AML-193 (cell line): ENCODE measurements at places on chromosomes 6 and 20.

DNA sequence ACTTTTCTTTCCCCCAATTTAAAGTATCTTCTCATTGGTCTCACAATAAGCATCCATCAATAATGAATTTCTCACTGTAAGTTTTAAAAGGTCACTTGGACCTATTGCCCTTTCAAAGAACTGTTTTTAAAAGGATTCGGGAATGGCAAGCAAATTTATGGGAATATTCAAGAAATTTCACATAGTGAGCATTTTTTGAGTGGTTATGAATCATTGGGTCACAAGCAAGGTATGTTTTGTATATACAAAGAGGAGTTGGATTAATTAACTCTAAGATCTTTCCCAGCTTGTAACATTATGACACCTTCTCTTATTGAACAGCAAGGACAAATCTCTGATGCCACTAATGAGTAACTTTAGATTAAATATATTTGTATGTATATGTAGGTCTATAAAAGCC, 165.0 kb downstream of the MOXD1 start:
- DNase-seq, result no peak

GRCh38 chr6:55293116-55293515, 34.2 kb upstream of the GFRAL start:
- DNase-seq, result peak; percentile 42

GRCh38 chr6:97594844-97595243, 311.8 kb upstream of the MMS22L start:
- no peak for DNase-seq

DNA sequence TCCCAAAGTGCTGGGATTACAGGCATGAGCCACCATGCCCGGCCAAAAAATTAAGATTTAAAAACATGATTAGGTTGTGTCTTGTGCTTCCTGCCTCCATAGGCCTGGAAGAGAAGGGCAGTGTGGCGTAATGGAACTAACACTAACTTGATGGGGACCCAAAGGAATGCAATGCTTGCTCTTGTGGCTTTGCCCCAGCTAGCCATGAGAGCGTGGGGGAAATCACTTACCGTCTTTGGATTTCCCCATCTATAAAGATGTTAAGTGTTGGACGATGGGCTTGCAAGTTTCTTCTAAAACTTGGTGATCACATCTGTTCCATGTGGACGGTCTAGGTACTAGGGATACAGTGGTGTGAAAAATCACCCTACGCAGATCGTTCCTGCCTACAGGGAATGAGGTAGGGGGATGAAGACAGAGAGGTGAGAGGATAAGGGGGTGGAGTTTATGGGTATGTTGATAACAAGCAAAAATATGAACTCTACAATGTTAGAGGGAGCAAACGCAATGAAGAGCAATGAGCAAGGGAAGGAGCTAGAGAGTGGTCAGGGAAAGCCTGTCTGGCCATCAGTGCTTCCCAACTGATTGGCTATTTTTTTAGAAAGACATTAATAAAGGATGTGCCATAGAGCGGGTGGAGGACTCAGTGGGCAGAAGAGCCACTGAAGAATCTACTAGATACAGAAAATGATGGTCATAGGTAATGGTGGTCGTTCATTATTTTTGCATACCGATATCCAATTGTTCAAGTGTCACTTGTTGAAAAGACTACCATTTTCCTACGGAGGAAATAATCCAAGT, 165.2 kb downstream of the BCAS1 start:
- no peak for DNase-seq

GRCh38 chr6:136945711-136946121, 23.6 kb downstream of the SLC35D3 start:
- no peak for DNase-seq

GRCh38 chr6:24831771-24832716, 33.3 kb upstream of the ARMH2 start:
- no peak for DNase-seq

GRCh38 chr6:42979523-42980177, 669 bp upstream of the PEX6 start:
- peak; percentile 55 for DNase-seq

DNA sequence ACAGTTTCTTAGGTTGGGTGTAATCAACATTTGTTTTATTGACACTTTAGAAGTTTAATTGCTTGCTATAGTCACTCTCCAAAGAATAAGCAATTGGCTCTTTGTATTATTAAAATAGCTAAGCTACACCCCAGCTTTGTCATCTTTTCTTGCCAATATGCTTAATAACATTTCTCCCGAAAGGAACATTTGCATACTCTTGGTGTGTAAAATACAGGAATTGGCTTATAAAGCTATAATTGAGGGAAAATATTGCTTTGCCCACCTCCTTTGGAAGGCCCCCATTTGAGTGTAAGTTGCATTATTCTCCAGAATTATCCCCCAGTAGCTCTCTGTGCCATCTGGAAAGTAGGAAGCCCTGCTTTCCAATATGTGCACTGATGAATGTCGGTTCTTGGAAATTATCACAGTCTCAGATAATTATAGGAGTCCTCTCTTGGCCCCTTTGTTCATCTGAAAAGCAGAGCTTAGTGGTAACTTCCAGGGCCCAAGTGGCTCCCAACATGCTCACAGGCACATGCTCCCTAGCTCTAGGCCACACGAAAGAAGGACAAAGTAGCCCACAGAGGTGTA, 92.4 kb upstream of the B3GAT2 start:
- DNase-seq, result no peak

GRCh38 chr20:24701668-24702067, 232.2 kb downstream of the SYNDIG1 start:
- no peak for DNase-seq

DNA sequence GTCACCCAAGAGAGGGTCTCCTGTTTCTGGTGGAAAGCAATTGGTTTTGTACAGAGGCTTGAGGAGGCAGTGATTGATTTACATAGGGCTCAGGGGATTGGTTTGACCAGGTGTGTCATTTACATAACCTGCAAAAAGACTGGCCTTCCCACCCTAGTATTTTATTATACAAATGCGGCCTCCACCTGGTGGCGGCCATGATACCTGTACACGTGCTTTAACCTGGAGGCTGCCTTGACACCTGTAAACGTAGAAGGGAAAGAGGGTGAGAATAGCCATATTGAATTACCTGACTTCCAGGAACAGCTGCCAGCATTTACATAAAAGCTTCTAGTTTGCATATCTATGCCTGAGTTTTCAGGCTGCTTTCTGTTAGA, 48.7 kb downstream of the HLA-DPB1 start:
- DNase-seq, result no peak

DNA sequence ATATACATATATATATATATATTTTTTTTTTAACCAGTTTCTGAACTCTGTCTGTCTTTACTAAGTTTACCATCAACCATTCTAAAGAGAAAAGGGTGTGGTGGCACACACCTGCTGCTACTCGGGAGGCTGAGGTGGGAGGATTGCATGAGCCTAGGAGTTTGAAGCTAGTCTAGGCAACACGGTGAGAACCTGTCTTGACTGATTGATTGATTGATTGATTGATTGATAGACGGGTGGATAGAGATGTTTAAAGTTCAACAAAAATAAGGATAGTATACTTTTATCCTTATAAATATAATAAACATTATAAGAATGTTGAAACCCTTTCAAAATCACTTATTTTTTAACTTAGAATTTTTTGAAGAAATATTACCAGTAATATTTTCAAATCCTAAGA, 30.2 kb downstream of the CEP57L1 start:
- DNase-seq, result no peak

GRCh38 chr6:158485431-158485830, 74.5 kb upstream of the TMEM181 start:
- no peak for DNase-seq

DNA sequence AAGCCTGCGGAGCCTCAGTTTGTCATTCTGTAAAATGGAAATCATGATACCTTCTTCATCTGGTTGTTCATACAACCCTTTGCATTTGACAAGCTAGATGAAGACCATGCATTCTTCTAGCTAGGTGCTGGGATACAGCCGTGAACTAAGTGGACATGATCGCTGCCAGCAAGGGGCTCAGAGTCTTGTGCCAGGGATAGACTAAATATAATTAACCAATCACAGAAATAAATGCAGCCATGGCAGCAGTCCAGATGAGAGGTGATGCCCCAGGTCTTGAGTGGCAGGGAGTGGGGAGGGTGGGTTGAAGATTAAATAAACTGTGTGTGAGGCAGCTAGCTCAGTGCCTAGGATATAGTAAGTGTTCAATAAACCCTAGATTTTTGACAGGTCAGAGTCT, 19.3 kb downstream of the JPH2 start:
- no peak for DNase-seq

DNA sequence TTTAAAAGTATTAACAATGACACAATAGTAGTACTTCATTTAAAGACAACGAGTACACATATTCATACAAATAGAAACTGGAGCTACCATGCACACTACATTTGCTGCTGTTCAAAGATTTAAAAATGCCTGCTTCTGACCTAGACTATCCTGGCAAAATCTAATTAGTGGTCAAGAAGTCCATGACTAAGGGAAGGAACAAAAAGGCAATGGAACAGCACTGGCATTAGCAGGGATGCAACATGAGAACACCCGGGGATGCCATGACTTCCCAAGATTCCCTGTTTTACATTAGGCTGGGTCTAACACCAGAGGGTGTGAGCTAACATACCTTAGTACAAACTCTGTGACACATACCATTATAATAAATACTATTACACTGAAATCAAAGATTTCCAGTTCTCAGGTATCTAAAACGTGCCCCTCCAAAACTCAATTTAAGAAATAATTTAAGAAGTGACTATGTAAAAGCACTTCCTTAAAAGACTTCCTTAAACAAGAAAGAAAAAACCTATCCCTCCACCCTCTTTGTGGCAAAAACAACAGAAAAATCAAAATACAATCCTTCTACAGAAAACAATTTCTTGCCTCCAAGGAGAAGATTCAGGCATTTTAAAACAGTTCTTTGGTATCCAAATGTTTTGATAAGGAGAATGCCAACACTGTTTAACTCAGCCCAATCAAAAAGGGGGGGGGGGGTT, 25.5 kb downstream of the CHD6 start:
- DNase-seq, result peak; percentile 15

DNA sequence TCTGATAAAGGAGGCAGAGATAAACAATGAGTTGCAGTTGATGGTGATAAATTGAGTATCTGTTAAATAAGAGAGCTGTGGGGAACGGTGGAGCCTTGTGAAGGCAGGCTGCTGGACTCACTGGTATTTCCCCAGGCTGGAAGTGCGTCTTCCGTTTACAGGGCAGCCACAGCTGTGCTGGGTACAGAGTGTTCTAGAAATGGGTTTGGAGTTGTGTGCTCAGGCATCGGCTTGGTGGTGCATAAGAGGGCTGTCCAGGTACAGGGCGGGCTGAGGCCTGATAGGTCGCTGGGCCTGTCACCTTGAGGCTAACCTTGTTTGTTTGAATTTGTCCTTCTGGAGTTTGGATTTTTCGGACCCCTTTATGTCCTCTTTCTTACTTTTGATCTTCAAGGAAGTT, 39.3 kb downstream of the ARID1B start:
- DNase-seq, result no peak

GRCh38 chr20:19875376-19876221, 117.5 kb downstream of the RIN2 start:
- DNase-seq, result no peak

GRCh38 chr6:10779076-10779475, 31.5 kb downstream of the TMEM14B start:
- no peak for DNase-seq

DNA sequence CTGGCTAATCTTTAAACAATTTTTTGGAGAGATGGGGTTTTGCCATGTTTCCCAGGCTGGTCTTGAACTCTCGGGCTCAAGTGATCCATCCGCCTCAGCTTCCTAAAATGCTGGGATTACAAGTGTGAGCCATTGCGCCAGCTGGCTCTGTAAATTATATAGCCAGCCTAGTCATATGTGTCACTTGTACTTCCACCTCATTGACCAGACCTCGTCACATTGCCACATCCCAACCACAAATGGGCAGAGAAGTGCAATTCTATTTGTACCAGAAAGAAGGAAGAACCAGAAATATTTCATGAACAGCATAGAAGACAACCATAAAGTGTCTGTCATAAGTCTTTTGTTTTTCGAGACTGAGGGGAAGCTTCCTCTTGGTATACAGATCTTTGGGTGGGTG, 304.9 kb upstream of the RNF24 start:
- peak; percentile 5 for DNase-seq

DNA sequence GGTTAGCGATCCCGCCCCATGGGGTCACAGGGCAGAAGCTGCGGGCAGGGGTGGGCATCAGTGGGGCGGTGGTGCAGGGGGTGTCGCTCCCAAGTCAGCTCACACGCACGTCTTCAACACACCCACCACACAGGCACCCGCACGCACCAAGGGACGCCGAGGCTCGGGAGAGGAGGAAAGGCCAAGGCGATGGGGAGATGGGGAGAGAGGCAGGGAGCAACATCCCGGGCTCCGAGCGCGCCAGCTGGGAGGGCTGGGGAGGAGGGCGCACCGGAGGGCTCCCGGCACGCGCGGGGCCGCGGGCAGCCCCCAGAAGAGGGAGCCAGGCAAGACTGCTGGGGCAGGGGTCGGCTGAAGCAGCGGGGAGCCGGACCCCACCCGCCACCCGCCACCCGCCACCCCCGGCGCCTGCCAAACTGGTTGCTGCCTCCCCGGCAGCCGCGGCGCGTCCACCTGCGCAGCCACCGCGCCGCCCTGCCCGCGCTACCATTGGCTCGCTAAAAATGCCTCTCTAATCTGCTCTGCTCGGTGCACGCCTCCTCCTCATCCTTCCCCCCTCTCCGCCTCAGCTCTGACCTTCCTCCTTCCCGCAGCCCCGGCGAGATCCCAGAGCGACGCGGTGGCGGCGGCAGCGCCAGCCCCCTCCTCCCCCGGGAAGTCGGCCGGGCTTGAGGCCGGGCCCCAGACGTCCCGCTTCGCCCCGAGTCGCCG, at the start of gene PACSIN1:
PACSIN1 (plus strand) TSS at position 546 of the 711 bp plus-strand sequence. CDS start 60,230 bp downstream, outside the sequence.
- no peak for DNase-seq

- DNase-seq, result no peak
Measured at GRCh38 chr6:41167173-41167963, 4.5 kb upstream of the TREM2 start.

DNA sequence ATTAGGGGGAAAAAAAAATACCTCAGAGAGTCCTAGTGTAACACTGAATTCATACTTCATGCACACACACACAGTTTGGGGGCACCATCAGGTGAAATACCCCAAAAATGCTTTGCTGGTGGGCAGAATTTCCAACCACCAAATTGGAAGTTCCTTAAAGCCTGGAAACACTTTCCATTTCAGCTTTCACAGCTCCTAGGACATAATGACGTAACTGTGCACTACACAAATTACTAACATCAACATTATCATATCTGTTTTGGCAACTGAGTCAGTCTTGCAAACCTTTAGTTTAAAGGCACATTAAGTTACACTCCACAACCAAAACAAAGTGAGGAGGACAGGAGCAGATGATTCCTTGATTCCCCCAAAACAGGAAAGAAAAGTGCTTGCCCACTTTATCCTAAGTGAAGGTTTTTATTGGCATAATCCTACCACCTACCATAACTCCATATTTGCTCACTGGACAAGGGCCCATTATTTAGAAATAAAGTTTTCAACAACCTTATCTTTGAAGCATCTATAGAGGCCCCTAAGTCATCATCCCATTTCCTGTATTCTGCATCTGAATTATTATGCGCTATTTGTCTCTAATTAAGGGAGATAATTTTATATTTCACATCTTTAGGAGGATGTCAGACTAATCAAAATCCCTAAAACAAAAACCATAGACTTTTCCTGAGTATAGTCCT, 3.4 kb downstream of the MBOAT1 start:
- DNase-seq, result no peak

GRCh38 chr20:8740265-8740664, 328.6 kb upstream of the PLCB4 start:
- no peak for DNase-seq
